ENCODE measurements at places on chromosomes 16 and 17.

GRCh38 chr17:82300707-82301270 lies 16.6 kb downstream of the CD7 start:
- peak; percentile 35 for DNase-seq

- no peak for DNase-seq
These were observed 460.4 kb upstream of the EEF2KMT start for GRCh38 chr16:5557966-5558365.

DNA sequence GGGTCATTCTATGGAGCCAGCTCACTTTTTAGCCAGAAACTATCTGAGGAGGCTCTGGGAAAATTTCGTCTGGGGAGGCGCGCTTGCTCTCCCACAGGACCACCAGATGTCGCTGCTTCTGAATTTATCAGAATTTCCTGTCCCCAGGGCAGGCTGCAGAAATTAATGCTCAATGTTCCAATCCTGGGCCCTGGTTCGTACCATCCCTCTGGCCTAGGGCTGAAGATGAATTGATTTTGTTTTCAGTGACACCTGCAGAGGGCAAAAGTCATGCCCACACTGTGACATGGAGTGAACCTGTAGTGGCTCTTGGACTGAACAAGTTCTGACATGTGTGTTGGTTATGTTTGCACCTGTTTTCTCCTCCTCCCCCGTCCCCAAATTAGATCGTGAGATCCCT lies 482.6 kb downstream of the NPIPA7 start:
- DNase-seq, result no peak

- no peak for DNase-seq
These were observed 3.4 kb downstream of the NECAB2 start for GRCh38 chr16:83971165-83972130.

GRCh38 chr16:72270531-72270930 lies 98.6 kb upstream of the PMFBP1 start:
- DNase-seq, result no peak

DNA sequence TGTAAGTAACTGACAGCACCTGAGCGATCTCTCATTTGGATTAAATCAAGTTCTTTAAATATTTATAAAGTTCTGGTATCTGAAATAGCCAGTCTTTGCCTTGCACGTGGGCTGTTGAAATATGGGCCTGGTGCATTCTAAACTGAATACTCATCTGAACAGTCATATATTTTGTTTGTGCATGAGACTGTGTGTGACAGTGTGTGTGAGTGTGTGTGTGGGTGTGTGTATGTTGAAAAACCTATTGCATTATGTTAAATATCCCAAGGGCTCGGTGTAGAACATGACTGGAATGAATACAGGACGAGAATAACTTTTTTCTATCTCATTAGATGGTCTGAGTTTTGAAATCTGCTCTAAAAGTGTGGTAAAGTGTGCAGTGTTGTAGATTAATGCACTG lies 82.4 kb upstream of the TOX3 start:
- no peak for DNase-seq

- no peak for DNase-seq
These were observed 6.6 kb downstream of the MYH8 start for GRCh38 chr17:10415161-10415560.

- no peak for DNase-seq
These were observed 13.3 kb upstream of the CD300LD start for GRCh38 chr17:74605361-74605760.

Data from endothelial cell of umbilical vein (primary cell).